ENCODE measurements at places on chromosomes 4 and X.

DNA sequence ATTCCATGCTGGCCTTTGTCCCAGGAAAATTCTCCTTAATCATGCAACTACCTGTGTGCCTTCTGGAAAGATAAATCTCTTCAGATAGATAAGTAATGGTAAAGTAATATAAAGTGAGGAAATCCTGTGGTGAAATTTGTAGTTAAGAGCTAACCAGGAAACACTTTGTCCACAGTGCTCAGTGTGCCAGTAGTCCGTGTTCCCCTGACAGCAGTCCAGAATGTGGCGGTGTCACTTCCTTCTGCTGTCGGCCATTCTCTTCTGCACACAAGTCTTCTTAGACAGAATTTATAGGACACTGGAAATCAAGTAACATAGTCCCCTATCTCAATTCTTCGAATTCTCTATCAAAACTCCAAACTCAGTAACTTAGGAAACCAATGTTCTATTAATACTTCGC, 5.7 kb upstream of the CXXC4 start:
- DNase-seq = peak; percentile 4

DNA sequence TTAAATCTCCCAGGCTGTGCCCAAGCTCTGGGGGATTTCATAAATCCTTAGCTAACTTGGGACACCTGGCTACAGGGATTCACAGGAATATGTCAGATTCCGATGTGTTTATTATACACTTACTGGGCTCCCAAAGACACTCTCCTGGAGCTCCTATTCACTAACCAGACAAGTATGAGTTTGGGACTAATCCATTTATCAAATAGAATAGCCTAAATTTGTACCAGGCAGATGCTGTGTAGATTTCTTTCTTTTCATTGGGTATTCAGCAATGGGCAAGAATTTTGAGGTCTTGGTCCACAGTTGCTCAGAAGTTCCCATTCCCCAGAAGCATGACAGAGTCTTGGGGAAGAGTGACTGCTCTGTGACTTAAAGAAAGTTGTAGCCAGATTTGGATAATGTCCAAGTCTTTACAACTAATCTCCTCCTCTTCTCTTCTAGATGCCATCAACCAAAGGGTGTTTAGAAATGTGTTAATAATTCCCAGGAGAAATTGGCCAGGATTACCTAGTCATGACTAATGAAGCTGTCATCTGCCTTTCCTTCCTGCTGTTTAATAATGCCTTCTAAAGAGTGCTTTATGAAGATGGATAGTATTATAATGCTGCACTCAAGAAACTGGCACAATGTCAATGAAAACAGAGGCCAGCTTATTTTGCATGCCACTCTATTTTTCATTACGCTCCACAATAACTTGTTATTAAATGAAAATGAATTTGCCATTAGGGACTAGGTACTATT, 120.9 kb downstream of the CHIC2 start:
- DNase-seq = no peak

DNA sequence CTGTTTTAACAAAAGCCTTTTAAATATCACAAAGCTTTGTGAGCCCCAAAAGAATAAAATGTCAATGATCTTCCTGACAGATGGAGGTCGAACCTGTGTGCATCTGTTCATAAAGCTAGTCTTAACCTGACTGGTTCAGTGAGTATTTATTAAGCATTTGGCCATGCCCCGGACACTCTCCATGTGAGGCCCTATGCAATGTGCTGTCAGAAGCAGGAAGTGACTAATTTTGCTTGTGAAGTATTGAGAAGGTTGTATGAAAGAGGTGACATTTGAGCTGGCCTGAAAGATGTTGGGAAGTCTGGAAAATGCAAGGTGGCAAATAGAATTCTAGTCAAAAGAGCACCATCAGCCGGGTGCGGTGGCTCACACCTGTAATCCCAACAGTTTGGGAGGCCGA, 171.4 kb downstream of the MSL3 start:
- no peak for DNase-seq

DNA sequence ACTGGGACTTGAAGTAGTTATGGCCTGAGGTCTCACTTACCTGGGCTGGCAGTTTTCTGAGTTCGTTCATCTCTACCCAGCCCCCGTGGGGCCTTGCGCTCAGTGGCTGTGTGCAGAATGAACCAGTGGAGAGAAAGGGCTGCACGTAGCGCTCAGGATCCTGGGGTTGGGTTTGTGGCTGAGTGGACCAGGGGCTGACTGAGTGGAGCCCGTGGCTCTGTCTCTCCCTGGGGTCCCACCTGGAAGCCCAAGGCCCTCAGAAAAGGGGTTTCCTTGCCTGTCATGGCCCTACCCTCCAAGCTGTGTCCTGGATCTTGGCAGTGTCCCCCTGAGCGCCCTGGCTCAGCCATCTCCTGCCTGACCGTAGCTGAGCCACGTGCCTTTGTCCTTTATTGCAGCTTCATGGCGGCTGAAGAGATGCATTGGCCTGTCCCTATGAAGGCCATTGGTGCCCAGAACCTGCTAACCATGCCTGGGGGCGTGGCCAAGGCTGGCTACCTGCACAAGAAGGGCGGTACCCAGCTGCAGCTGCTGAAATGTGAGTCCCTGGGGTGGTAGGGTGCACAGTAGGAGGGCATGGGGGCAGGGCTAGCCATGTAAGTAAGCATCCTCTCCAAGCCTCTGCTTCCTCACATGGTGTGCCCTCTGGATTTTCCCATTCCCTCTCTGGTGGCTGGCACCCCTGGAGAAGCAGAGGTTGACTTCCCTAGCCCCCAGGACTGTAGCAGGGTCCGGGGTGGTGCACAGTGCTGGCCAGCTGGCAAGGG, 23.2 kb upstream of the ADD1 start:
- no peak for DNase-seq

GRCh38 chr4:64144994-64145393, 264.3 kb downstream of the TECRL start:
- no peak for DNase-seq

DNA sequence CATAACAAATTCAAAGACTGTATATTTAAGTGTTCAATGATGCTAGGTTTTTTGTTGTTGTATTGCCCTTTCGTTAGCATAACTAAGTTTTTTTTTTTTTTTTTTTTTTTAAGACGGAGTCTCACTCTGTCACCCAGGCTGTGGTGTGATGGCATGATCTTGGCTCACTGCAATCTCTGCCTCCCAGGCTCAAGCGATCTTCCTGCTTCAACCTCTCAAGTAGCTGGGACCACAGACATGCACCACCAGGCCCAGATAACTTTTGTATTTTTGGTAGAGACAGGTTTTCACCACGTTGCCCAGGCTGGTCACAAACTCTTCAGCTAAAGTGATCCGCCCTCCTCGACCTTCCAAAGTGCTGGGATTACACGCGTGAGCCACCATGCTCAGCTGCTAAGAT, 7.0 kb downstream of the SH3BGRL start:
- peak; percentile 67 for DNase-seq

DNA sequence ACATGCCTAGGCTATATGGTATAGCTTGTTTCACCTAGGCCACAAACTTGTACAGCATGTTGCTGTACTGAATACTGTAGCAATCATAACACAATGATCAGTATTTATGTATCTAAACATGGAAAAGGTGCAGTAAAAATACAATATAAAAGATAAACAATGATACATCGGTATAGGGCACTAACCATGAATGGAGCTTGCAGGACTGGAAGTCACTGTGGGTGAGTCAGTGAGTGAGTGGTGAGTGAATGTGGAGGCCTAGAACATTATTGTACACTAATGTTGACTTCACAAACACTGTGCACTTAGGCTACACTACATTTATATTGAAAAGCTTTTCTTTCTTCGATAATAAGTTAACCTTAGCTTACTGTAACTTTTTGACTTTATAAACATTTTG, 45.6 kb upstream of the ANK2 start:
- DNase-seq = no peak

GRCh38 chrX:6279277-6279909, 50.7 kb upstream of the NLGN4X start:
- no peak for DNase-seq

All from hematopoietic multipotent progenitor cell treated with erythropoietin and hydrocortisone succinate and interleukin-3 and kit ligand, for 4 days (in vitro differentiated cells).